Effector CD8-positive, alpha-beta T cell (primary cell): ENCODE measurements at places on chromosomes 2 and 18.

- no peak for DNase-seq
Measured at GRCh38 chr2:231612109-231612455, 19.4 kb downstream of the TEX44 start.

DNA sequence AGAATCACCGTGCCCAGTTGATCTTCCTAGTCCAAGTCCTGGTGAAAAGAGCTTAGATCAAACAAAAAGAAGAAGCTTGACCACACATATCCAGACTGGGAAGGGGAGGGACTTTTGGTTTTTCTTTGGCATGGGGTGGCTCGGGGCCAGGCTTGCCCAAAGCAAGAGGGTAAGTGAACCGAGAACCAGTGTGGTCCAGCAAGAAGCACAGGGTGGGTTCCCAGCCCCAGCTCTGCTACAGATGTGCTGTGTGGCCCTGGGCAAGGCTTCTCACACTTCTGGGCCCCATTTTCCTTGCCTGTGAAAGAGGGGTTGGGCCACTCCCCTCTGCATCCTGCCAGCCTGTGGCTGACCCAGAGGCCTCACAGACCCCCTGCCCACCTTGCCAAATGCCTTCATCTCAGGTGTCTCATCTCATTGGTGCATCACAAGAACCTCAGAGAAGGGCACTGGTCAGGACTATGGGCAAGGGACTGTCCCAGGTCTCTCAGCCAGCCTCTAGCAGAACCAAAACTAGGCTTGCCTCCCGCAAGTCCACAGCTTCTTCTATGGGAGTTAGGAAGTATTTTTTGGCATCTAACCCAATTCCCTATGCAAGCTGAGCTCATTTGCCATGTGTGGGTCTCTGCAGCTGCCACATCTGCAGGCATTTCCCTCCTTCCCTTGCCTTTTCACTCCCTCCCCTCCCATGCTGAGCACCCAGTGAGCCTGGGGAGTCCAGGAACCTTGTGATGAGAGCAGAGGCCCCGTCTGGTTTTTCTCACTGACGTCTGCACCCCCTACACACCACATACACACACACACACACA is 6.9 kb downstream of the ATP6V1B1 start:
- DNase-seq, result no peak

- DNase-seq, result no peak
Measured at GRCh38 chr2:127080226-127080937, 26.6 kb downstream of the BIN1 start.

DNA sequence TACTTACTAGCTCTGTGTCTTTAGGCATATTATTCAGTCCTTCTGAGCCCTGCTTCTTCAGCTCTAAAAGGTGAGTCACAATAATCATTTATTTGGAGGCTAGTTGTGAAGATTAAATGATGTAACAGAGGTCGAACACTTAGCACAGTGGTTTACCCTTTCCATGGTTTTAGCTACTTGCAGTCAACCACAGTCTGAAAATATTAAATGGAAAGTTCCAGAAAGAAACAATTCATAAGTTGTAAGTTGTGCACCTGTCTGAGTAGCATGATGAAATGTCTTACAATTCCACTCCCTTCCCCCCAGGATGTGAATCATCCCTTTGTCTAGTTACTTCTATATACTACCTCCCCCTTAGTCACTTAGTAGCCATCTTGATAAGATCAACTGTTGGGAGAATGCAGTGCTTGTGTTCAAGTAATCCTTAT is 217.6 kb upstream of the THUMPD2 start:
- DNase-seq, result no peak

GRCh38 chr18:46068763-46069162 is 3.3 kb downstream of the PSTPIP2 start:
- no peak for DNase-seq

DNA sequence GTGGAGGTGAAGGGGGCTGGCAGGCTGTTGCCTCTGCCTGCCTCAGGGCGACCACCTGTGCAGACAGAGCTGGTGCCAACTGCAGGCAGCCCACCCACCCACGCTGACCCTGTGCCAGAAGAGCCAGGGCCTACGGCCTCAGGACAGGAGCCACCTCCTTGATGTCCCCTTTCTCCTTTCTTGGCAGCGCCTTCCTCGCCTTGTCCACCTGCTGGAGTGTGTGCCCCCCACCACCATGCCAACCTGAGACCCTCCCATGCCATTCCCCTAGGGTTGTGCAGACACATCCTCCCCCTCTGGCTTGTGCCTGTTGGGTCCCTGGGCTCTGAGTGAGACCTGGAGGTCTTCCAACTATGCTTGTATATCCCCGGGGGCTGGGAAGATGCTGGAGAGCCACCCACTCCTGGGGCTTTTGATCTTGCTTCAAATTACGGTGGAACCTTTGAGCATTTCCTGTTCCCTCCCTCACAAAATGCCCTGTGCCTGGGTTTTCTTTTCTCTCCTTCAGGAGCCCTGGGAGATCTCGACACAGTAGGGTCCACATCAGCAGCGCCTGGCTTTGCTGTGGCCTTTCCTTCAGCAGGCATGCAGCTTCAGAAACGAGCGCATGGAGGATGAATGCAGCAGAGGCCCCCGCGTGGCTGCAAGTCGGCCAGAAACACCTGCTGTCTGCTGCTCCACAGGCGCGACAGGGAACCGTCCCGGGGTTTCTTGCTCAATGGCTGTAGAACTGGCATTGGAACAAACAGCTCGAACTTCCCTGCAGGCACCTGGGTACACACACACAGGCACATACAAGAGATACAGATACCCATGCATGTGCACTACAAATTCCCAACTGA is 65.9 kb upstream of the SH3RF3 start:
- DNase-seq, result no peak

- no peak for DNase-seq
Measured at GRCh38 chr2:159774370-159774990, 23.5 kb downstream of the CD302 start.

DNA sequence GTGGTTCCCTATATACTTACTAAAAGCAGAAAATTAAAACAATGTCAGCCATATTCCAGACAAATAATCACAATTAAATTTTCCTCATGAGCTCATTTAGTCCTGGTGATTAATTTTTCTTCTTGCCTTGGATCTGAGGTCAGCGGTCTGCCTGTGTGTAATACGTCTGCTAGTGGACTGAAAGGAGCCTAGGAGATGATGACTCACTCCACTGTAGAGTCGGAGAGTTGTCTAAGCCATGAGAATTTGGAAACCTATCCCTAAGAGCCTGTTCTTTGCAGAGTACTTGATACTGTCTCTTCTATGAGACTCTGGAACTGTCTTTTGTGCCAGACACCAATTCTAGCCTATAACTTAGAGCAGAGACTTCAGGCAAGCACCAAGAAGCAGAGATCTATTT is 94.2 kb upstream of the RAB27B start:
- no peak for DNase-seq

GRCh38 chr2:18600255-18600613 is 10.9 kb upstream of the NT5C1B start:
- DNase-seq, result no peak

- DNase-seq, result no peak
Measured at GRCh38 chr2:217611626-217612127, 391.1 kb downstream of the TNS1 start.

DNA sequence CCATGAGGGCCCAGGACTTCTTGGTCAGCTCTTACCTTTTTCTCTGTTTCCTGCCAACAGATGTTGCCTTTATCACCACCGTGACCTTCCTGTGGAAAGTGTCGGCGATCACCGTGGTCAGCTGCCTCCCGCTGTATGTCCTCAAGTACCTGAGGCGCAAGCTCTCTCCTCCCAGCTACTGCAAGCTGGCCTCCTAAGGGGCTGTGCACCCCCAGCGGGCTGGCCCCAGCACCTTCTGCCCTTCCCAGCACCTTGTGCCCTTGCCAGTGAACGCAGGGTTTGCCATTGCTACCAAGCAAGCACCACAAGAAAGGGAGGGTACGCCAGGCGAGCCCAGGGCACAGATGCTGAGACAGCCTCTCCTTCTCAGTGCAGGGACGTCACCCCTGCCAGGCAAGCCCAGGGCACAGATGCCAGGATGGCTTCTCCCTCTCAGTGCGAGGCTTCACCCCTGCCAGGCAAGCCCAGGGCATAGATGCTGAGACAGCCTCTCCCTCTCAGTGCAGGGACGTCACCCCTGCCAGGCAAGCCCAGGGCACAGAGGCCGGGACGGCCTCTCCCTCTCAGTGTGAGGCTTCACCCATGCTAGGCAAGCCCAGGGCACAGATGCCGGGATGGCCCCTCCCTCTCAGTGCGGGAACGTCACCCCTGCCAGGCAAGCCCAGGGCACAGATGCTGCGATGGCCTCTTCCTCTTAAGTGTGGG is 18.4 kb upstream of the NFATC1 start:
- DNase-seq, result no peak

- DNase-seq, result no peak
Measured at GRCh38 chr2:91974401-91975129, 2896.7 kb upstream of the TEKT4 start.

GRCh38 chr2:47696478-47696831 is 86.5 kb upstream of the MSH6 start:
- DNase-seq, result no peak

GRCh38 chr2:120237491-120237902 is 14.3 kb upstream of the TMEM185B start:
- DNase-seq, result no peak

DNA sequence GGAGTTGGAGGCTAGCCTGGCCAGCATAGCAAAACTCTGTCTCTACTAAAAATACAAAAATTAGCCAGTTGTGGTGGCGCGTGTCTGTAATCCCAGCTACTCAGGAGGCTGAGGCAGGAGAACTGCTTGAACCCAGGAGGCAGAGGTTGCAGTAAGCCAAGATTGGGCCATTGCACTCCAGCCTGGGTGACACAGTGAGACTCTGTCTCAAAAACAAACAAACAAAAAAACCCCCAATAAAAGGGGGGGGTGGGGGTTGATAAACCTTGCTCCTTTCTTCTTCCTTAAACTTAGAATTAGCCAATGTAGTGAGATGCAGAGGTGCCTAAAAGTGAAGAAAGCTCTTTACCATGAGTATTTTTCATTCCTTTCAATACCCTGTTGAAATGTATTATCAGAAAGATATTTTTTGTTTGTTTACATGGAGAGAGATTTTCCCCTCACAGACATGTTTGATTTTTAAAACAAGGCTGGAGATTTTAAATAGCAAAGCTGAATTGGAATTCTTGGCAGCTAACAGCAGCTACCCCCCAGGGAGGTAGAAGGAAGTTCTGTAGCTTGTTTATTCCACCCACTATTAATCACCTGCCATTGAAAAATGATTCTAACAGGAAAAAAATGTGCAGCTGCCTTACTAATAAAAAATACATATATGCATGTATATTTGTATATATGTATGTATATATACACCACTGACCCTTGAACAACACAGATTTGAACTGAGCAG is 48.6 kb downstream of the GYPC start:
- DNase-seq, result no peak

GRCh38 chr2:147937744-147938349 is 82.7 kb downstream of the ORC4 start:
- no peak for DNase-seq

GRCh38 chr2:238450440-238450861 is 23.7 kb downstream of the ASB1 start:
- DNase-seq, result no peak

GRCh38 chr2:143901185-143901842 is 618.6 kb downstream of the ZEB2 start:
- no peak for DNase-seq

GRCh38 chr2:54523324-54523959 is 67.3 kb downstream of the SPTBN1 start:
- DNase-seq, result no peak

GRCh38 chr2:101893681-101894381 is 97.9 kb upstream of the IL1R2 start:
- no peak for DNase-seq

DNA sequence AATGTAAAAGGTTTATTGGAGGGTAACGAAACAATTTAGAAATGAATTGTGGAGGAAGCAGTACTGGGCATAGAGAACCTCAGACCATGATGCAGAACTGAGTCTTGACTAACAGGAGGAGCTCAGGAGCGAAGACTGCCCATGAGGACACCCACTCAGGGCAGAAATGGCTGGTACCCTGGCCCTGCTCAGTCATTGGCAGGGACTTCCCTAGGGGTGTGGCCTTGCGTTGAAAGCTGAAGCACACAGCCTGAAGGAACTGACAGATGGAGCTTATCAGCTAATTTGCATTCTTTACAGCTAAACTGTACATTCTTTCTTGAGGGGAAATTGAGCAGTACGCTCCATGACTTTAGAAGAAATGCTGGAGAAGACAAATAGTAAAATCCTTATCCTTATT is 57.1 kb downstream of the PDK1 start:
- DNase-seq, result no peak

- no peak for DNase-seq
Measured at GRCh38 chr2:36564377-36564930, 33.5 kb downstream of the FEZ2 start.

- no peak for DNase-seq
Measured at GRCh38 chr2:34995196-34995595, 1360.4 kb upstream of the CRIM1 start.

GRCh38 chr2:1603059-1603458 is 141.3 kb downstream of the PXDN start:
- no peak for DNase-seq

DNA sequence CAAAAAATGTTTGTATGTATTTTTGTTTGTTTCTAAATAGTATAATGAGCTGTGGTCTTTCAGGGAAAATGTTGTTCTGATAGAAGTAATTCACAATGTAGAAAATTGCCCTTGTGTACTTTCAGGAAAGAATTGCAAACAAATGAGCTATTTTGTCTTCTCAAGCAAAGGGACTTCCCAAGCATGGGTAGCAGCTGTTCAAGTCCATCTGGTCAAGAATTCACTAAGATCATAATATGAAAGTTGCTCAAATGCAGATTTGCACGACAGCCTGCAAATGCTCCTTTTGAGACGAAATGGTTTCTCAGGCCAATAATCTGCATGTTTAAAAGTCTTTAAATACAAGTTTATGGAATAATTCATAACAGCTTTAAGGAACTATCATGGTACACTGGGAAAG is 51.9 kb upstream of the HNMT start:
- DNase-seq, result no peak
